Activated T-helper 1 cell treated with anti-CD3 and anti-CD28 coated beads, Interleukin-2, amount 50 U/mL, for 16 hours (primary cell): ENCODE measurements at places on chromosomes 13 and 19.
A peak's percentile ranks its signal among the peaks of the same experiment; 100 is the strongest.

DNA sequence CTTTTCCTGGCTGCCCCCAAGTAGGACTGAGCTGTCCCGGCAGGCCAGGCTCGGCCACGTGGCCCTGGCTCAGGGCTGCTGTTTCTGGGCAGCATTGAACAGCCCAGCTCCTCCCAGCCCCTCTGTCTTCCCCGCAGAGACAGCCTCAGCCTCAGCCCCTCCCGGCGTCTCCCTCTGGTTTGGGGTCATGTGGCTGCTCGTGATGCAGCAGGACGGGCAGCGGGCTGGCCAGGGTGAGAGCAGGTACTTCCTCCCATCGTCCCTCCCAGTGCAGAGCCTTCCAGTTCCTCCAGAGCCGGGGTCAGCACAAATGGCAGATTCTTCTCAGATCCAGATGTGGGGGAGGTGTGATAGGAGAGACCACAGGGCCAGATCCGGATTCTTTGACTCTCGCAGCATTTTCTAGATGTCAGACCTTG is 114.6 kb downstream of the KDM4B start:
- DNase-seq = no peak

DNA sequence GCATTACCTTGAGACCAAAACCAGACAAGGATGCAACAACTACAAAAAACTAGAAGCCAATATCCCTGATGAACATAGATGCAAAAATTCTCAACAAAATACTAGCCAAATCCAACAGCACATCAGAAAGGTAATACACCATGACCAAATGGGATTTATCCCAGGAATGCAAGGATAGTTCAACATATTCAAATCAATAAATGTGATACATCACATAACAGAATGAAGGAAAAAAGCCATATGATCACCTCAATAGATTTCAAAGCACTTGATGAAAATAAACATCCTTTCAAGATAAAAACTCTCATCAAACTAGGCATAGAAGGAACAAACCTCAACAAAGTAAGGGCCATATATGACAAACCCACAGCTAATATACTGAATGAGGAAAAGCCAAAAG is 10.2 kb upstream of the ZNF546 start:
- DNase-seq = no peak

GRCh38 chr13:43965459-43965845 is 85.7 kb downstream of the LACC1 start:
- no peak for DNase-seq

DNA sequence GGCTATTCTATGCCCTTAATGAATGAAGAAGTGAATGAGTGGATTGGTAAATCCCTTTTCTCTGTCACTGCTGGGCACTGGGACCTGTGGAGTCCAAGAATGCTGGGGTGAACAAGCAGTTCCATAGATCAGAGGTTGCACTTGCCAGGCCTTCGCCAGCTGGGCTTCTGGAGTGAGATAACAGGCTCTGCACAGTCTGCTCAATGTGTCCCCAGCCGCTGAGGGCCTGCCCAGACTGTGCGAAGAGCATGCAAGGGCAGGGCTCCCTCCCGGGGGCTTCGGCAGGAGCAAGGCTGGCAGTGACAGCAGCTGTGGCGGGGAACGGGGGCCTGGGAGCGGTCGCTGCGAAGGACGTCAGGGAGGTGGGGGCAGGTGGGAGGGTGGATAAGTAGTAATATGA is 51.3 kb downstream of the ZNF536 start:
- no peak for DNase-seq

DNA sequence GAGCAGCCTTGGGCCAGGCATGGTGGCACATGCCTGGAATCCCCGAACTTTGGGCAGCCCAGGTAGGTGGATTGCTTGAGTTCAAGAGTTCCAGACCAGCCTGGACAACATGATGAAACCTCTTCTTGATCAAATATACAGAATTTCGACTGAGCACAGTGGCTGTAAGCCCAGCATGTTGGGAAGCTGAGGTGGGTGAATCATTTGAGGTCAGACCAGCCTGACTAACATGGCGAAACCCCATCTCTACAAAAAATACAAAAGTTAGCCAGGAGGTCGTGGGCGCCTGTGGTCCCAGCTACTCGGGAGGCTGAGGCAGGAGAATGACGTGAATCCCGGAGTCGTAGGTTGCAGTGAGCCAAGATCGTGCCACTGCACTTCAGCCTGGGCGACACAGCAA is 8.0 kb upstream of the NLRP7 start:
- DNase-seq = no peak

DNA sequence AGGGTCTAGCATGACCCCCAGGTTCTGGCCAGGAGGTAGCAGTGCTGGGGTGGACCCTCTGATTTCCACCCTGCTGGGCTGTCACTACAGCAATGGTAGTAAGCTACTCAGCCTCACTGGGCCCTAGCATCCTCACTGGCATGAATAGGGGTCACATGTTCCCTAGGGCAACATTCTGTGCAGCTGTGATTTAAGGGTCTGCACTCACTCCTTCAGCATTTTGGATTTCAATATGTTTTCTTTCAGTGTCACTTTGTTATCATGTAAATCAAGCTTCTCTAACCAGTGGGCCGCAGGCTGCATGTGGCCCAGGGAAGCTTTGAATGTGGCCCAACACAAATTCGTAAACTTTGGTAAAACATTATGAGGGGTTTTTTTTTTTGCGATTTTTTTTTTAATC is 57.8 kb downstream of the SPATA13 start:
- no peak for DNase-seq

GRCh38 chr13:30679483-30680330 is 55.6 kb upstream of the ALOX5AP start:
- no peak for DNase-seq

GRCh38 chr19:15843203-15843893 is 27.9 kb upstream of the OR10H1 start:
- no peak for DNase-seq

- no peak for DNase-seq
Observed at GRCh38 chr13:41644742-41645141, 187.4 kb downstream of the RGCC start.

- DNase-seq = peak; percentile 35
Observed at GRCh38 chr13:106917673-106918556, 350.0 kb upstream of the ARGLU1 start.

- no peak for DNase-seq
Observed at GRCh38 chr19:19656451-19657396, 6.8 kb downstream of the ATP13A1 start.

DNA sequence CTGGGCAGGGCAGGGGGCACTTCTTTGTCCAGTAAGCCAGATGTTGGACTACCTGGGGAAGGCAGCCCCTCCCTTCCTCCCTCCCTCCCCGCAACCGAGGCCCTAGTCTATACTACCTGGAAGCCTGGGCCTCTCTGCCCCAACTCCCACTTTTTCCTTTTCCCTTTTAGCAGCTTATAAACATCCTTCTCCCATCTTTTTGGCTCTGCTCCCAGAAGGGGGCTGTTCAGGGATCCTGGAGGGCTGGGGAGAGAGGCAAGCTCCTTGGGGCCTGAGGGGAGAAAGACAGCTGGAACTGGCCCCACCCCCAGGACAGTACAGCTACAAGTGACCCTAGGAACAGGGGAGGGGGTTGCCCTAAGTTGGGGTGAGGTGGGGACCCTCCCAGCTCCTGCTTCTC is 44.9 kb downstream of the LYL1 start:
- no peak for DNase-seq

DNA sequence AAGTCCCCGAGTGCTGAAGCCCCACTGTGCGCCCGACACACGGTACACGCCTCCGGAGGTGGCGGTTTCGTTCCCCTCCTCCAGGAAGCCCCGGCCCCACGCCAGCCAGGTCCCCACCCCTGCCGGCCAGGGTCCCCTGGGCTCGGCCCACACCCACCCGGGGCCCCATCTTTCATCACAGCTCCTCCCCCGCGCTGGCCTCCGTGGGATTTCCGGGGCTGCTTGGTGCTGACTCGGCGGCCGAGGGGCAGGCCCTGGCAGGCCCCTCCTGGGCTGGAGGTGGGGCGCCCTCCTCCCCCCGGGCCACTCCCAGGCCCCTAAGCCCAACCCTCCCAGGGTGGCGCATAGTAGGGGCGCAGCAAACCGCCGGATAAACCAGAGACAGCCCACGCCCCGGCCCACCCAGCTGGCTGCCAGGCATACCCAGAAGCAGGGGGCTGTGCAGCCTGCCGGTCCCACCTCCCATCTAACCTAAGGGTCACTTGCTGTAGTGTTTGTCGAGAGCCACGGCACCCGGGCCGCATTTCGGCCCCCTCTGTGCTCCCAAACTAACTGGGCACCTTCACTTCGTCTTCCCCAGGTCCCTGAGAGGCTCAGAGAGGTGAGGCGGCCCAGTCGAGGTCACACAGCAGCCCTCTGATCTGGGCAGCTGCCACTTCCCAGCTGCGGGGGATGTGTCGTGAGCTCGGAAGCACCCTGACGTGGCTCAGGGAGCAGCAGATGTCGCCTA is 6.6 kb downstream of the ZBTB7A start:
- DNase-seq = peak; percentile 51

DNA sequence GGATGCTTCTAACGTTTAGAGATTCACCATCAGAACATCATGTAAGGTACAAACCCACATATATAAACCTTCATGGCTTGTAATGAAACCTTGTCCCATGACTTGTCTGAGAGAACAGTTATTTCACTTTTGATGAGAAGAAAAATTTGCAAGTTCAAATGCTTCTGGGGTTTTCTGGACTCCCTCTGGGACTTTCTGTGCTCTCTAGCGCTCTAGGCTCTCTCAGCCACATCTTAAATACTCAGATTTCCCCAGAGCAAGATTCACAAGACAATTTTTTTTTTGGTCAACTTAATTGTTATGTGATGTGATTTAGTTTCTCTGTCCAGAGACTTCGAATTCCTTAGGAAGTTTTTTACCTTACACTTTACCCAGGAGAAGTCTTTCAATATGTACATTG is 282.8 kb upstream of the EDNRB start:
- DNase-seq = no peak

- no peak for DNase-seq
Observed at GRCh38 chr19:34961775-34962686, 2.0 kb downstream of the ZNF792 start.

- no peak for DNase-seq
Observed at GRCh38 chr13:26864576-26864975, 104.0 kb upstream of the GPR12 start.

DNA sequence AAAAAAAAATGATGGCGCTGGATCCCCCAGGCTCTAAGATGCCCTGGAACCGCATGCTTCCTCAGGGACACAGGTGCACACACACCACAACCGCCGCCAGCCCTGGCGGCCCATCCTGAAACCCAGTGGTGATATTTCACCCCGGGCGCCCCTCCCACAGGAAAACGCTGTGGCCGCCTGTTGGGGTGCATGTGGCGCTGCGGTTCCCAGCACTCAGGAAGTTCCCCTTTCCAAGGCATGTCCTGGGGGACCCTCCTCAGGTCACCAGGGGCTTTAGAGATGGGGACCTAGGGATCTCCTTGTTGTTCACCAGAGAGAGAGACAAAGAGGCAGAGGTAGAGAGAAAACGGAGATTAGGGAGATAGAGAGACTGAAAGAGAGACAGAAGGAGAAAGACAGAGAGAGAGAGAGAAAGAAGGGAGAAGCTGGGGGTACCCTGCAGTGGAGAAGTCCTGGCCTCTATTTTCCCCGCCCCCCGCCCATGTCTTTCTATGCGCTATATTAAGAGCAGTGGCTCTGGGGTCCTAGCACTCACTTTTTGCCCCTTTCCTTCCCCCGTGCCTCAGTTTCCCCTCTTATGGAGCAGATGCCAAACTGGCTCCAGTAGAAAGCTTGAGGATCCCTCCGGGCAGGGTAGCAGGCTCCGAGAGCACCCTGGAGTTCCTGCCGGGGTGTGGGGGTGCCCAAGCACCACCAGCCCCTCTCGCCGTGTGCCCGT is 2.3 kb downstream of the ADGRE2 start:
- no peak for DNase-seq

DNA sequence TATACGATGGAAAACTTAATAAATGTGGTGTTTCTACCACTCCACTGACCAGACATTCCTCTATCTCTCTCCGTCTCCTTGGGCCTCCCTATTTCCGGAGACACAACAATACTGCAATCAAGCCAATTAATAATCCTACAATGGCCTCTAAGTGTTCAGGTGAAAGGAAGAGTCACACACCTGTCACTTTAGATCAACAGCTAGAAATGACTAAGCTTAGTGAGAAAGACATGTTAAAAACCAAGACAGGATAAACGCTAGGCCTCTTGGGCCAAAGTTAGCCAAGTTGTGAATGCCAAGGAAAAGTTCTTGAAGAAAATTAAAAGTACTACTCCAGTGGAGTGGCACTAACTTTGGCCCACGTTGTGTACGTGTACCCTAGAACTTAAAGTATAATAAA is 22.5 kb downstream of the ZDHHC20 start:
- no peak for DNase-seq

GRCh38 chr19:39424934-39425333 is 10.8 kb downstream of the RPS16 start:
- DNase-seq = no peak

DNA sequence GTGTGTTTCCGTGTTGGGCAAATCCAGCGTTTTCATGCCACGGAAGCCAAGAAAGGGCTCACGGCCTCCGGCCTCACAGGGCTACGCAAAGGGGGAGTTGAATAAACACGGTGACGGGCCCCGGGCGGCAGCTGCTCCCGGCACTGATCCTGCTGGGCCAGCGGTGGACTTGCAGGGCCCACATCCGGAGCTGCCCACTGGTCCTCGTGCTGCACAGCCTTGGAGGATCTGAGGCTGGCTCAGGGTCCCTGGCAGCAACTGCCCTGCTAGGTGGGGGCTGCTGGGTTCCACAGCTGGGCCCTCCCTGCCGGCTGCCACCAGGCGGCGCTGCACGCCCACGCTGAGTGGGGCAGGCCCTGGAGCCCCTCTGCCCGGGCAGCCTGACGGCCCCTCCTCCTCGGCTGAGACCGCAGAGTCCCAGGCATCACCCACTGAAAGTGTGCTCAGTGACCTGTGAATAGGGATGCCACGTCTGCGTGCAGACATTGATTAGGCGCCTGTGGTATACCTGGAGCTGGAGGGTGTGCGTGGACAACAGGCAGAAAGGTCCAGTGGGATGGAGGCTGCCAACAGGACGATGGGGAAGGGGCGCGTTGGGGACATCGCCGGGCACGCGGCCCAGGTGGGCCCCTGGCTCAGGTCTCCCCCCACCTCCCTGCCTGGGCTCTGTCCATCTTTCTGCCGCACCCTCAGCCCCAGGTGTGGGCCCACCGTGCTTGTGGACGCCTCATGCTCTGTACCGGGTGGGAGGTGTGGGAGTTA is 5.3 kb upstream of the HCN2 start:
- DNase-seq = peak; percentile 51

DNA sequence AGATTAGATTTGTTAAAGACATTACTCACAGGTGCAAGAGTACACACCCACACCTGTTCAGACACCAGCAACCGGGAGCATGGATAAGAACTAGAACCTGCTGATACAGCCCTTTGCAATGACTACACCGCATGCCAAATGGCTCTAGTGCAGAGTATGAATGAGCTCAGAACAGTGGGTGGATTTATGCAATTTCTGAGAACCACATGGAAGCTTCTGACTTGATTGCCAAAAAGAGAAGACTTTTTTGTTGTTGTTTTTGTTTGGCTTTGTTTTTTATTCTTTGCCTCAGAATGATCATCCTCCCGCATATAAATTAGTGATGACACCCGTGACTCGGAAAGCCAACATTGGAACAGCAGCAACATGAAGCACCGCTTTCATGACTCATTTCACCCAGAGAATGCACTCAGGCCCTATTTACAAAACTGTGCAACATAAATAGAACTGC is 77.4 kb upstream of the LRCH1 start:
- no peak for DNase-seq
